ENCODE measurements at places on chromosomes 5 and 9. TPM values are rescaled to one million over a fixed set of nuclear protein-coding genes. Genes with fewer than 3 reads are reported as not detected.
A peak's percentile ranks its signal among the peaks of the same experiment; 100 is the strongest.

GRCh38 chr5:142048272-142048671, 35.4 kb upstream of the GNPDA1 start:
- peaks cover 5% of the 10 kb centered on the region for H3K4me1 ChIP-seq
- no peaks in the 10 kb centered on the region for H3K36me3 ChIP-seq
- no peak for DNase-seq
- no peaks in the 10 kb centered on the region for H3K27me3 ChIP-seq
- no peak overlapping the region for H3K4me3 ChIP-seq

DNA sequence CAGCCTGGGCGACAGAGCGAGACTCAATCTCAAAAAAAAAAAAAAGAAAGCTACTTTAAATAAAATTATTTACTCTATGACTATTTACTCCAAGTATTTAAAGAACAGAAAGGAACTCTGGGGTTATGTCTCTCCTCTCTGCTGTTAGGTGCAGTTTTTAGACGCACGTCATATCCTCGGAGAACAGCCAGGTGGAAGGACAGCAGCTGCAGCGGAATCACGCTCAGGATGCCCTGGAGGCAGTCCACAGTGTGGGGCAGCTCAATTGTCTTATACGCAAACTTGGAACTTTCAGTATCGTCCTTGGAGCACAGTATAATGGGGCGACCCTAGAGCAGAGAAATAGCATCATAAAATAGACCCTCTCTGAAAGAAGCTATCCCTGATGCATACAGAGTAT, 10.4 kb upstream of the MAPK9 start:
- no peak overlapping the region for H3K27ac ChIP-seq
- H3K4me1 ChIP-seq = no peaks in the 10 kb centered on the region
- no peak for DNase-seq
- peaks cover 12% of the 10 kb centered on the region for H3K36me3 ChIP-seq
- no peak overlapping the region for H3K4me3 ChIP-seq

DNA sequence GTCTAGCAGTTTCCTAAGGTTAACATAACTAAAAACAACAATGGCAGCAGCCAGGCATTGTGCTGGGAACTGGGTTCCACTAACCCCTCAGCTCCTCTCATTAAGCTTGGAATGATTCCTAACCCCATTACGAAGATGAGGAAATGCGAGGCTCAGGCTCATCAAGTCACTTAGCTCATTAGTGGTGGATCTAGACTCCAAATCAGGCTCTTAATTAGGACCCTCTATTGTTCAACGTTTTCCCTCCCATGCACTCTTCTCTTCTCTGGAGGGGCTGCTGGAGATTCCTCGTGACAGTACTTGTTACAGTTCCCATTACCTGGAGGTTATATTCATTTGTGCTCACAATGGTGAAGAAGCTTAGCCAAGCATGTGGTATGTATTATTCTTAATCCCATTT, 6.5 kb downstream of the TAS2R1 start:
- no peaks in the 10 kb centered on the region for H3K27me3 ChIP-seq
- H3K4me1 ChIP-seq = peaks cover 21% of the 10 kb centered on the region
- H3K27ac ChIP-seq = no peak overlapping the region
- no peaks in the 10 kb centered on the region for H3K36me3 ChIP-seq
- no peak for DNase-seq

- no peak overlapping the region for H3K4me3 ChIP-seq
- no peak for DNase-seq
- H3K4me1 ChIP-seq = peaks cover 4% of the 10 kb centered on the region
- H3K27me3 ChIP-seq = no peaks in the 10 kb centered on the region
- no peaks in the 10 kb centered on the region for H3K36me3 ChIP-seq
Measured at GRCh38 chr5:56152437-56152836, 80.7 kb downstream of the ANKRD55 start.

DNA sequence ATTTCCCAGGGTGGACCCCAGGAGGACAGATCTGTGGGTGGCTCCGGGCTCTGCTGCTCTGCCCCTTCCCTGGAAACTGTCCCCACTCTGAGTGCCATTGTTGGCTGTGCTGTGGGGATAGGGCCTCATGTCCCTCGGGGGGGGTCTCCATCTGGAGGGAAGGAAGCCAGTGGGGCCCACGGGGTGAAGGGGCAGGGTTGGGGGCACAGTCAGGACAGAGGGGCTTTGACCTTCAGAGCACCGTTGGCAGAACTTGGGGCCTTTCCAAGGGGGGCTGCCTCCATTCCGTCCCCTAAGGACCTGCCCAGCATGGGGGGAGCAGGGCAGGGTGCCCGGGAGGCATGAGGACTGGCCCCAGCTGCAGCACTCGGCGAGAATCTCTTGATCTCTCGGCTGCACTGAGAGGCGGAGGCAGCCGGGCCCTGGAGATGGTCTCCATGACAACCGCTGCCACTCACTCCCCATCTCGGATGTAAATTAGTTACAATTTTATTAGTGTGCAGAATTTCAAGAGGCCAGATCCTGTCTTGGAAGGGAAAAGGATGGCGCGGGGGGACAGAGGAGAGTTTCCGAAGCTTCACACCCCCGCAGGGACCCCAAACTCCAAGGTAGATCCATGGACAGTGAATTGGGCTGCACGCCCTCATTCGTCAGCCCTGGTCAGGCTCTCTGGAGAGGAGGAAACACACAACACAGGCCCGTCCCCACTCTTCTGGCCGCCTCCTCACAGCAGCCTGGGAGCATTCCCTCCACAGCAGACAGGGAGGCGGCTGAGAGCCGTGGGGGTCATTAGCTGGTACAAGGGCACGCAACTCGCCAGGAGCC, 216.2 kb upstream of the IER5L start:
- no peak overlapping the region for H3K4me3 ChIP-seq
- H3K27me3 ChIP-seq = no peaks in the 10 kb centered on the region
- H3K4me1 ChIP-seq = no peaks in the 10 kb centered on the region
- H3K36me3 ChIP-seq = no peaks in the 10 kb centered on the region

- H3K4me1 ChIP-seq = no peaks in the 10 kb centered on the region
- no peaks in the 10 kb centered on the region for H3K27me3 ChIP-seq
- no peak for DNase-seq
- no peak overlapping the region for H3K4me3 ChIP-seq
- no peaks in the 10 kb centered on the region for H3K36me3 ChIP-seq
- H3K27ac ChIP-seq = no peak overlapping the region
Measured at GRCh38 chr5:180472269-180472668, 21.9 kb upstream of the CNOT6 start.

DNA sequence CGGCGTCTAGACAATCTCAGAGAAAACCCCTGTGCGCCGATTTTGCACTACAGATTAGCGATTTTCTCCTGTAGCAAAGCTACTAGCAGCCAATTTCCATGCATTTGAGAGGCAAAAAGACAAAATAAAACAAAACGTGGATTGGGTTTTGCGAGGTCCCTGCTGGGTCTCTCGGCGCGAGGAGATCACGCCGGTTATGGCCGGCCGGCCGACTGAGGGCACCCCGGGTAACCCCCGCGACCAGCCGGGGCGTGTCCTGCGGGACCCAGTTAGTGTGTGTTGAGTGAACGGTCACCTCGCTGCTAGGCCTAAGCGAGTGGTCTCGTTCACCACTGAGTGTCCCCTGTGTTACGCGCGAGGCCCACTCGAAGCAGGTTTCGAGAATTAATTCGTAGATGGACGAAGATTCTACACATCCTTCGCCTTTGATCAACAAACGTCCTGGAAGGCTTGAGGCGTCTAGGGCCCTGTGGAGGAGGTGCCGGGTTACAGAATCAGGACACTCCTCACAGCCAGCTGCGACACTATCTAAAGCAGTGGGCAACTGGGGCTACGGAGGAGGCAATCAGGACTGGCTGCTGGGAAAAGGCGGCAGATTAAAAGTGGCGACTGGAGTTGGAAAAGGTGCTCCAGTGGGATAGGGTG, 764 bp upstream of the VDAC1 start:
- H3K27ac ChIP-seq = peak overlapping the region; percentile 96
- H3K4me3 ChIP-seq = peak overlapping the region; percentile 91
- DNase-seq = no peak
- no peaks in the 10 kb centered on the region for H3K27me3 ChIP-seq

DNA sequence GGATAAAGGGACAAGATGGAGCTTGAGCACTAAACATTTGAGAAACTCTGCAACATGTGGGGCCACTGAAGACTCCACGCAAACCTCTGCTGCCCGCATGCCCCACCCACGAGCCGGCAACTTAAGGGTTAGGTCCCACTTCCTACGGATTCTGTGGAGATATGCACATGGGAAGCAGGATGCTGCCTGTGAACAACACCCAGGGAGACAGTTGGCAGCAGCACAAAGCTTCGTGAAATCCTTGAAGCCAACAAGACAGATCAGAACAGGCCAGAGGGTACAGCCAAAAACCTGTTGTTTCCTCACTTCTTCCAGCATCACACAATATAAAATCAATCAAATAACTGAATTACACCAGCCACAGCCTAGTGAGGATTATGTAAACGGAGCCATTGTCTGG, 270.4 kb downstream of the ENC1 start:
- no peaks in the 10 kb centered on the region for H3K27me3 ChIP-seq
- no peaks in the 10 kb centered on the region for H3K4me1 ChIP-seq
- no peak overlapping the region for H3K27ac ChIP-seq
- no peak for DNase-seq
- H3K4me3 ChIP-seq = no peak overlapping the region
- H3K36me3 ChIP-seq = no peaks in the 10 kb centered on the region

- H3K36me3 ChIP-seq = no peaks in the 10 kb centered on the region
- H3K4me3 ChIP-seq = no peak overlapping the region
- H3K4me1 ChIP-seq = peaks cover 24% of the 10 kb centered on the region
Measured at GRCh38 chr9:18393340-18394130, 80.4 kb upstream of the ADAMTSL1 start.

GRCh38 chr5:79795764-79796398, 106.2 kb downstream of the CMYA5 start:
- no peaks in the 10 kb centered on the region for H3K27me3 ChIP-seq
- peak; percentile 23 for DNase-seq
- no peak overlapping the region for H3K27ac ChIP-seq
- H3K36me3 ChIP-seq = no peaks in the 10 kb centered on the region

DNA sequence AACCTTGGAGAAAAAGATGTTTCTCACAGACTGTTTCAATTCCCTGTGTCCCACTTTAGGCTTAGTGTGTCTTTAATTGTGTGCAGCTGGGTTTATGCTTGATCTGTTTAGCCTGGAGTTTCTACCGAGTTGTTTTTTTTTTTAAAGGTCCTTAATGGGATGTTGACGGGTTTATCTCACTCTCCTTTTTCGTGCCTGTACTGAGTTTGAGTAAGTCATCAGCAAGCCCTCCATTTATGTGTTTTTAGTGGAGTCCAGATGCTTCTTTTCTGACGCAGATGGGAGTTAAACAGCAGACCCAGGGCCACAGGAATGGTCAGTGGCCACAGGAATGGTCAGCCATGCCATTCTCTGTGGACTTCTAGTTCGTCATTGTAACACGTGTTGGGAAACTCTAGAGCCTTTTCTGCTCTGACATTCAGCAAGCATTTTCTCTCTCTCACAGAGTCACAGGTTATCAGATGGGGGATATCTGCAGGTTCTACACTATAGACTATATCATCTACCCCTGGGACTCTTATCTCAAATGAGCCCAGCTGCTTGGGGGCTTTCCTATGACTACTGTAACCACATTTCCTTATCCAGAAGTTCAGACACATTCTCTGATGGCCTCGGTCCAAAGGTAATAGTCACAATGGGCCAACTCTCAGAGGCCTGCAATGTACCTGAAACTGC, 190.5 kb downstream of the TTLL11 start:
- peak overlapping the region; percentile 72 for H3K27ac ChIP-seq
- H3K4me1 ChIP-seq = peaks cover 38% of the 10 kb centered on the region
- no peaks in the 10 kb centered on the region for H3K36me3 ChIP-seq
- DNase-seq = peak; percentile 98
- H3K4me3 ChIP-seq = peak overlapping the region; percentile 25
- no peaks in the 10 kb centered on the region for H3K27me3 ChIP-seq

DNA sequence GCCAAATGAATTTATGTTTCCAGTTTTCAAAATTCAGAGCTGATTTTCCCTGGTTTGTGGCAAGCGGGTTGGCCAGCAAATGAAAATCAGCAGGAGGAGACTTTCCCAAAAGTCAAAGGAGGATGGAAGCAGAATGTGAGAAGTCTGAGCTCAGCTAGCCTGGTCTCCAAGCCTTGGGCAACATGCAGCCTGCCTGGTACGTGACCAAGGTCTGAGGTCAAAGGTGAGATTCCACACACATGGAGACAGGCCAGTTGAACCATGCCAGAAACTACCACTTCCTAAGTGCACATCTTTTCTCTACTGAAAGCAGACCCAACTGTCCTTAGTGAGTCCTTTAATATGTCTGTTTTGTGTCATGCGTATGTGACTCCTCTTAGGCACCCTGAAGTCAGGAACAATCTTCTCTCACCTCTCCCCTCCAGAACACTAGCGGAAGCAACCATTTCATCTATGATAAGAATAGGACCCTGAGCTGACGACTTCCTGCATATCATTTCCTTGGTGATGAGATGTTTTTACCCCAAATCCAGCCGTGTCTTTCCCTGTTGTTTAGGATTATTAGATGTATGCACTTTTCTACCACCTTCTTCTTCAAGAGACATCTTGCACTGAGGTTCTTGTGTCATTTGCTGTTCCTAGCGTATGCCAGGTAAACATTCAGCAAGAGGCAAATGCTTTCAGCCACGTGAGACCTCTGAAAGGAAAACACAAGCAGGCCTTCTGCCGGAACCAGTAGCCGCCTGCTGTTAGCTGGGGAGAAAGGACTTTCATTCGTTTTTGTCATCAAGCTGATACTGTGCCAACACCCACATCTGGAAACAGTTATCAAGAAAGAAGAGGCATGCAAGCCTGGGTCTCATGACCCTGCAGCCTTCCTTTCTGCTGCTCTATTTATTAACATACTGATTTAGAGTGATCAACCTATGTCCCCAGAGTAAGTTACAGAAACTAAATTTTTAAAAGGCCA, 9.7 kb upstream of the TGFBI start:
- peaks cover 86% of the 10 kb centered on the region for H3K4me1 ChIP-seq
- peak; percentile 96 for DNase-seq
- H3K36me3 ChIP-seq = no peaks in the 10 kb centered on the region
- H3K27ac ChIP-seq = peak overlapping the region; percentile 100
- peak overlapping the region; percentile 34 for H3K4me3 ChIP-seq
- H3K27me3 ChIP-seq = no peaks in the 10 kb centered on the region

- no peaks in the 10 kb centered on the region for H3K27me3 ChIP-seq
- peaks cover 4% of the 10 kb centered on the region for H3K36me3 ChIP-seq
- 0 out of 2 replicates have a peak overlapping the region, but pooled peaks have one; percentile 13 for H3K27ac ChIP-seq
- H3K4me3 ChIP-seq = no peak overlapping the region
Measured at GRCh38 chr9:83933790-83934189, 12.6 kb upstream of the KIF27 start.

GRCh38 chr9:127005770-127006314, 91.3 kb downstream of the RALGPS1 start:
- no peaks in the 10 kb centered on the region for H3K36me3 ChIP-seq
- DNase-seq = peak; percentile 10
- H3K4me3 ChIP-seq = no peak overlapping the region
- H3K27ac ChIP-seq = no peak overlapping the region
- no peaks in the 10 kb centered on the region for H3K27me3 ChIP-seq

GRCh38 chr5:55633574-55634208, 78.4 kb downstream of the SLC38A9 start:
- DNase-seq = peak; percentile 73
- H3K27ac ChIP-seq = peak overlapping the region; percentile 46
- no peaks in the 10 kb centered on the region for H3K27me3 ChIP-seq
- H3K36me3 ChIP-seq = no peaks in the 10 kb centered on the region

- no peaks in the 10 kb centered on the region for H3K27me3 ChIP-seq
- H3K27ac ChIP-seq = peak overlapping the region; percentile 31
- H3K36me3 ChIP-seq = no peaks in the 10 kb centered on the region
- no peak for DNase-seq
- peaks cover 12% of the 10 kb centered on the region for H3K4me1 ChIP-seq
Measured at GRCh38 chr9:86767373-86767772, 179.9 kb downstream of the GAS1 start.

Gene BBLN
- total RNA-seq = 229 TPM

Gene SPINK6
- total RNA-seq = not detected

Gene FAM221B
- total RNA-seq = not detected

Gene PCDHGB1
- 0.25 TPM for total RNA-seq

Gene PCDHGA5
- total RNA-seq = 0.86 TPM

Gene TDRD7
- total RNA-seq = 8.9 TPM

Gene LCN9
- not detected for total RNA-seq
